Pulmonary artery endothelial cell (primary cell): ENCODE measurements at places on chromosomes 7 and 10.

DNA sequence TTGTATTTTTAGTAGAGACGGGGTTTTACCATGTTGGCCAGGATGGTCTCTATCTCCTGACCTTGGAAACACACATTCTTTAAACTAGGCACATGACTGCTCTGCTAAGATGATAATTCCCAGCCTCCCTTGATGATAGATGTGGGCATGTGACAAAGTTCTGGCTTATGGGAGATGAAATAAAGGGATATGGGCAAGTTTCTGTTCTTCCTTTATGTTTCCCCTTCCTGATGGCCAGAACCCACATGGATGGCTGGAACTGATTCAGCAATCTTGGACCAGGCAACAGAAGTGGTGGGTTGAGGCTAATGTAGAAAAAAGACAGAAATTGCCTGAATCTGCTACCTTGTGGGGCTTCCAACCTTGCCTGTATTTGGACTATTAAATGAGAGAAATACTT lies 60.7 kb upstream of the NRP1 start:
- DNase-seq: no peak

DNA sequence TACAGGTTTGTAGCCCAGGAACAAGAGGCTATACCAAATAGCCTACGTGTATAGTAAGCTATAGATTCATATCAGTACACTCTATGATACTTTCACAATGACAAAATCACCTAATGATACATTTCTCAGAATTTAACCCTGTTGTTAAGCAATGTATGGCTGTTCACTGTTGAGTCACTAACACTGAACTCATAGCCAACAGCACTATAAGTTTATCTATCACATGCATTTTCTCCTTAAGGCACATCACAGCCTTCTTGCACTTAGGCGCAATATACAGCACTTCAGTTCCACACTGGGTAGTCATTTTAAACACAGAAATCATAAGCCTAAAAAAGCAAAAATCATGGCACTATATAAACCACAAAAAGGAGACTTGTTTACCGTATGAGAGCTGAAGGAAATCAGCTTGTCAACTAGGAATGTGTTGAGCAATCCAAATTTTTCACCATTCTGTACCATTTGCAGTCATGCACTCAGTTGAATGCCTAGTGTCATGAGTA lies 45.6 kb downstream of the ZNF438 start:
- DNase-seq: no peak

- DNase-seq: no peak
Observed at GRCh38 chr10:50334273-50334672, 83.0 kb upstream of the ASAH2 start.

DNA sequence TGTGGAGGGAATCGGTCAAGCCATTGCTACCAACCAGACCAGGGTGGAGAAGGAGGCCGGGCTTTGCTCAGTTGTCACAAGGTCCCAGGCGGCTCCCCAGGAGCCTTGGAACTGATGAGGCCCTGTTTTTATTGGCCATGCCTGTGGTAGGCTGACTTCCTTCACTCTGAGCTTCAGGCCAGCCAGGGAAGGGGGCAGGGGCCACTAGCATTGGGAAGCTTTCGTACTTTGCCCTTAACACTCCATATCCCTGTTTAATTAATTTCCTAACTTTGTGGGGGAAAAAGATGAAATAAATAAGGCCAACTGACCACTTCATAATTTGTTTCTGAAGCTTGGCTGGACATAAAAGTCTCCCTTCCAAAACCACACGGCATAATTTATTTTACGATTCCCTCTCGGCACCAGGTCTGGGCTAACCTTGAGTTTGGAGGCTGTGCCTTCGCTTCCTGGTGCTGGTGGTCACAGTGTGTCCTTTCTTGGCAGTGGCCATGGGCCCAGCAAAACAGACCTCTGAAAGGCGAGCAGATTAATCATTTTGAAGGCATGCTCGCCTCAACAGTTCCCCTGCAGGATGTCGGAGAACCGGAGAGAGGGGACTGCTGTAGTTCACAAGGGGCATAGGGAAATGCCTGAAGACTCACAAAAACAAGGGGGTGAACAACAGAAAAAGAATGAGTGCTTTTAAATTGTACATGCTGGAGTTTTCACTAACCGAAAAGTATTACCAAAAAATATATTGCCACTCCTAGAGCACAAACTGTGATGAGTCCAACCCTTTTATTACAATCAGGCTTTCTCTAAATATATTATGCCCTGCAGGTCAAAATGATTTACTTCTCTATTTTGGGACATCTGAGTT lies 966.0 kb downstream of the LRMDA start:
- DNase-seq: no peak

DNA sequence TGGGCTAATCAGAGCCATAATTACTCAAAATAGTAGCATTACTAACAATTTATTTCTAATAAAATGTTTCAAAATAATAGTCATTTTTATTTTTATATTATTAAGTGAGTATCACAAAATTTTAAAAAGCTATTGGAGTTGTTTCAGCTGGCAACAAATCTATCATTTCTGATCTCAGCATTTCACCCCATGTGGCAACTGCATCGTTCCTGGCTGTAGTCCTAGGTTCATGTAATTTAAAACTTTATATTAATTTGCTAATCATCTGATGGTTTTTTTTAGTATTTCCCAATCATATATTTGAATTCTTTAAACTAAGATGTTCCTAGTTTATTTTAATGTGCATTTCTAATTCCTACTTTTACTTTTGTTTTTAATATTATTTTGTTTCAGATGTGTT lies 293.0 kb upstream of the AKR1E2 start:
- DNase-seq: no peak

DNA sequence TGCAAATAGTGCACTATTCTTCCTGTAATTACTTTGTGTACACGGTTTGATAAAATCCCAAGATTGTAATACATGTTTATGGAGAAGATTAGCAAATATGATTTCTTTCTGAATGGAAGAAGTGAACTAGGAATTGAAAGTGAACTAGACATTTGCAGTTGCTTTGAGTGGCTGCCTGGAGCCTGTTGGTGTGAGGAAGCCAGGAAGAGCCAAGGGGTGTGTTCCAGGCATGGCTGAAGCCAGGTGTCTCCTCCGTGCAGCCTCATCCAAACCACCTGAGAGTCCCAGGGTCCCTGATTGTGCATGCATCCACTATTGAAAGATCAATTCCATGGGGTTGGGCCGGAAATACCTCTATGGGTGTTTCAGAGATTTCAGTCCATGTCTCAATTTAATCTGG lies 253.1 kb upstream of the SHH start:
- no peak for DNase-seq

GRCh38 chr10:78936412-78937342 lies 132.1 kb upstream of the ZMIZ1 start:
- no peak for DNase-seq
